ENCODE measurements at places on chromosomes 2 and 18. TPM values are rescaled to one million over a fixed set of nuclear protein-coding genes. Genes with fewer than 3 reads are reported as not detected.

DNA sequence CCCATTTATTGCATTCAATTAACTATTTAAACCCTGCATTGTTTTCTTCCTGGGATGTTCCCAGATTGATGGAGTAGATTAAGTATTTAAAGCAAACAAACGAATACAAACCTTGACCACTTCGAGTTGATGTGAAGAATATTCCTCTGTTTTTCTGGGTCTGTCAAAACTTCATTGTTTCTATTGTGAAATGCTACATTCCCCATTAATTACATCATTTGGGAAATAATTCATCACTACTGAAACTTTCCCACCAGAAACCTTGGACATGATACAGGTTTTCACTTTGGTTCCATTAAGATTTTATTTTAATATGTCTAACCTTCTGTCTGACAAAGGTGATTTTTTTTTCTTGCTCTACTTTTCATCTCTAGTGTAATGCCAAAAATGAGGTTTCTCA lies 365.1 kb upstream of the ETAA1 start:
- no peak for DNase-seq

DNA sequence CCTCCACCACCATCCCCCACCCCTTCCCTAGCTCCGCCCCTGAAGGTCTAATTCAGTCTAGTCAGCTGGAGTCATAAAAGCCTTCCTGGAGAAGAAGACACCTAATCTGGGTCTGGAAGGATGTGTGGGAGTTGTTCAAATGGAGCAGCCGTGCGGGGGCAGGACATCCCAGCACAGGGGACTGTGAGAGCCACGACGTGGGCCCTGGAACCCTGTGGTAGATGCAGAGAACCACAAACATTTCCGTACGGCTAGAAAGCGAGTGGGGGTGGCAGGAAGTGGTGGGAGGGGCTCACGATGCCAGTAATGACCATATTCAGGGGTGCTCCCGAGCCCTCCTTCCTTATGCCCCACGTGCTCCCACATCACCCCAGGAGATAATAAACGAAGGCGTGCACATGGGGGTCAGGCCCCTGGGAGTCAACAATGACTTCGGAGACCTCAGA lies 20.9 kb upstream of the COL6A3 start:
- DNase-seq, result no peak

DNA sequence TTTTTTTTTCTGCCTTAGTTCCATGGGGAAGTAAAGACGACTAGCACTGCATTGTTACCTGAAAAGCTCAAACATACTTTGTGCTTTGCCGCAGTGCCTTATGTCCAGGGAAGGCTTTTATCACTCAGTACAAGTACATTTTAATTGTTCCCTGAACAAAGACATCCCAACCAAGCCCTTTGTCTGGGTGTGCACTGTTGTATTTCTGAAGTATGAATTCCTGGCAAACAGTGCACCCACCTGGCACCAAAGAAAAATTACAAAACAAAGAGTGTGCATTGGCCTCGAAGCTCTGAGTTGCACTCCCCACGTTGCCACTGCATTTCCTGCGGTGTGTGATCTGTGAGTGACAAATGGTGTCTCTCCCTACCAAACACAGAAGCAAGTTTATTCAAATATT lies 858.5 kb upstream of the PIK3C3 start:
- peak; percentile 15 for DNase-seq

- peak; percentile 39 for DNase-seq
These were observed 83.0 kb upstream of the SOX11 start for GRCh38 chr2:5609201-5609600.

MOGAT1 gene
- 2.0 TPM for total RNA-seq

CPSF3 gene
- 199 TPM for total RNA-seq

STPG4 gene
- total RNA-seq, result not detected

ABCG8 gene
- total RNA-seq, result not detected

GPR39 gene
- 1.4 TPM for total RNA-seq

All from neural progenitor cell (in vitro differentiated cells).